ENCODE measurements at places on chromosomes 7 and 10.

DNA sequence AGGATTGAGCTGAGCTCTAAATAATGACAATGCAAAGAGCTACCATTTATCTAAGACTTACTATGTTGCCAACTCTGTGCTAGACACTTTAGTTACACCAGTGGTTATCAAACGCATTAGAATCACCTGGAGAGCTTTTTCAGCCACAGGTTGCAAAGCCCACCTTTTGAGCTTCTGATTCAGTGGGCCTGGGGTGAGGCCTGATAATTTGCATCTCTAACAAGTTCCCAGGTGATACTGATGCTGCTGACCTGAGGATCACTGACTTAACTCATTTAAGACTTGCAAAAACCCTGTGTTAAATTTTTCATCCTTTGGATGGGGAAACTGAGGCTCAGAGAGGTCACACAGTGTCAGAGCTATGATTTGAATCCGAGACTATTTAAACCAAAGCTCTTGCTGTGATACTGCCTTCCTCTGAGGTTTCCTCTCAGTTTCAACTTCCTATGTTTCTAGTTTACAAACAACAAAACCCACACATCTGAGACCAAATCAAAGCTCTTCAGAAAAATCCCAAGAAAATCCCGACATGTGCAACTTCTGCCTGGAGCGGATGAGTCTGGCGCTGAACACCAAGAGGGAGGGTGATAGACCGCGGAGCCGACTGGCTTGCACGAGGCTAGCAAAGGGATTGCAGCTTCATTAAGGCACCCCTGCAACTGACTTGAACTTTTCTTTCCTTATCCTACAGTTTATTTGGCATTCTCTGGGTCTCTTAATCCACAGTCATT is 124.9 kb downstream of the CYP26A1 start:
- no peak for DNase-seq

DNA sequence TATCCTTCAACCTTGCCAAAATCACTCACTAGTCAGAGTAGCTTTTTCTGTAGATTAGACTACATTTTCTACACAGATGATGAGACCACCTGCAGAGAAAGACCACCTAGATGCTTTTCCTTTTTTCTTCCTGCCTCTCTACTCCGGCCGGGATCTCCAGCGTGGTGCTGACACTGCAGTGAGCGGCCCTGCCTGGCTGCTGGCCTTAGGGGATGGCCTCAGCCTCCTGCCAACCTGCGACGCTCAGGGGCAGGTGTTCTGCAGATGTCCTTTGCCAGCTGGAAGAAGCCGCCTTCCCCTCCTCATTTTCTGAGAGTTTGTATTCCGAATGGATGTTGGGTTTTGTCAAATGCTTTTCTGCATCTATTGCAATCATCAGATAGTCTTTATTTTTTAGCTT is 43.5 kb upstream of the NKX6-2 start:
- DNase-seq: no peak

- DNase-seq: no peak
Observed at GRCh38 chr10:44801383-44802327, 109.5 kb upstream of the TMEM72 start.

GRCh38 chr7:66950763-66951162 is 29.7 kb downstream of the TMEM248 start:
- DNase-seq: no peak

DNA sequence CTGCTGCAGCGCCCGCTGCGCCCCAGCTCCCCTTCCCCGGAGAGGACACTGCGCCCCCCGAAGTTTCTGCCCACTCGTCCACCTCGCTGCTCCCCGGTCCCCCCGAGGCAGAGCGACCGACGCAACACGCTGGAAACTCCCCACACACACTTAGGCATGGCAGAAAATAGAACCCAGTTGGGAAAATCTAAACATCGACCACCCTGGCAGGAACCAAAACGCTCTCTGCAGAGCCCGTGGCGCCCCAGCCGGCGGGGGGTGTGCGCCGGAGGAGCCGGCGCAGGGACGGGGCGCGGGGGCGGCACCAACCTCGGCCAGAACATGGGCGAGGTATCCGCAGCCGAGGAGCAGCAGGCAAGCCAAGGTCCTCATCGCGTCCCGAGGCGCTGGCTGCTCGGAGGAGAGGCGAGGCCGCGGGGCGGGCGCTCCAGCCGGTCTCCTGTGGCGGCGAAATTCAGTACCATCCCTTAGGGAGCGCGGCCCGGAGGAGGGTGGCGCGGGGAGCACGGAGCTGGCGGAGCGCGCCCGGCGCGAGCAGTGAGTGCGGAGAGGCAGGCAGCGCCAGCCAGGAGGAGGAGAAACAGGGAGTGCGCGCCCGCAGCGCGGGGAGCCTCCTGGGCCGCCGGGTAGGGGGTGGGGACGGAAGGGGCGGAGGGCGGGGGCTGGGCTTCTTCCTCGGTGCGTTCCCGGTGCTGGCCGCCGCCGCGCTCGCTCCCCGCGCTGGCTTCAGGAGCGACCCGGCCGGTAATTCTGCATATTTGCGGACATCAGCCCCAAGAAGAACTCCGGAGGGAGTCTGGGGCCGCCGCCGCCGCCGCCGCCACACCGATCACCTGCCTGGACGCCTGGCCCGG is 789 bp downstream of the PDGFA start:
- DNase-seq: peak; percentile 59

DNA sequence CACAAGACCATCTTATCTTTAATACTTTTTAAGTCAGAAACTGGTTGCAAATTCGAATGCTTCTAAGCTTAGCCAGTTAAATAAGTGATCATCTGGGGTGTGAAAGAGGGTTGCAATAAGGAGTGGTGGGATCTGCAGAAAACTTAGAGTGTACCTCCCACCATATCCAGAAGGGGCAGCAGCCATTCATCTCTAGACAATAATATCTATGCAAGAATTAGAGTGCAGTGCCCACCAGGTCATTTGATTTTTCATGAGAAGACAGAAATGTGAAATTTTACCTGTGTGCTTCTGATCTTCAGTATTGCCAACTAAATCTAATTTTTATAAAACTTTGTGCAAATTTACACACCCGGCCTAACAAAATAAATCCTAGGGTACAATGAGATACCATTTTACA is 127.2 kb upstream of the SP4 start:
- no peak for DNase-seq

- DNase-seq: no peak
Observed at GRCh38 chr7:93756890-93757289, 133.7 kb downstream of the TFPI2 start.

- DNase-seq: no peak
Observed at GRCh38 chr7:91169830-91170191, 94.4 kb upstream of the FZD1 start.

DNA sequence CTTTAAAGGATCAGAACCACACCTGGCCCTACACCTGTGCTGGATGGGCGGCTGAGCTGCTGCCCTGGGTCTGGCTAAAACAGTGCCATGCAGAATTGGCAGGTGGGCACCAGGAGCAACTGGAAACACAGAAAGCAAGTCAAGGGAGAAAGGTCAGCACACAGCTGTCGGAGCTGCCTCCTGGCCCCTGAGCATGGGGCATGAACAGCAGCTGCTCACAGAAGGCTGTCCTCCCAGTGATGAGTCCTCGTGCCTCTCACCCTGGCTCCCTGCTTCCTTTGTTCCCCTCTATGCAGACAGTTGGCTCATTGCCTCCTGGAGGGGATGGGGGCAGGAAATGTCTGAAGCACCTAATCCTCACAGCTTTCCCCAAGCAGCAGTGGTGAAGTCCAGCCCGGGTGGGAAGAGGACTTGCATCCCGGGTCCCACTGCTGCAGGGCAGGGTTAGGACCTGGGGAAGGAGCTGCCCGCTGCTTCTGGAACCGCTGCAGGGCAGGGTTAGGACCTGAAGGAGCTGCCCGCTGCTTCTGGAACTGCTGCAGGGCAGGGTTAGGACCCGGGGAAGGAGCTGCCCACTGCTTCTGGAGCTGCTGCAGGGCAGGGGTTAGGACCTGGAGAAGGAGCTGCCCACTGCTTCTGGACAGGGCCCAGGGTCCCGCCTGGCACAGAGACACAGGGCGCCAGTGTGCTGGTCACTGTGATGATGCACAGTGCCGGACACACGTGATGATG is 37.3 kb downstream of the VIPR2 start:
- no peak for DNase-seq

- DNase-seq: no peak
Observed at GRCh38 chr10:27995311-27995710, 3.6 kb downstream of the ODAD2 start.

GRCh38 chr7:144777005-144777839 is 58.6 kb downstream of the TPK1 start:
- no peak for DNase-seq

DNA sequence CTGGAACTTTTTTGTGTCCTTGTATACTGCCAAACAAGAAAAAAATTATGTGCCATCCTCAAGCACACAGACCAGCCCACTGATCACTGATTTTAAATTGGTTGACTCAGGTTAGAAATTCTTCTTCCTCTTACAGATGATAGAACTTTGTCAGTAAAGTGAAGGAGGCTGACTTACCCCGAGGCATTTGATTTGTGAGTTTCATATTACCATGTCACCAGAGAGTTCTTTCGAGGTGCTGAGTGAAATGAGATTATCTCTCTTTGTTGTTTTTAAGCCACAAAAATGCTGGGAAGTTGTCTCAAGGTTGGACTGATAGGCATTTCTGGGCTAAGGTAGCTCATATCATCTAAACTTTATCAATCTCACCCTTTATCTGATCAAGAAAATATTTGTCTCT is 78.8 kb upstream of the FAM180A start:
- no peak for DNase-seq

DNA sequence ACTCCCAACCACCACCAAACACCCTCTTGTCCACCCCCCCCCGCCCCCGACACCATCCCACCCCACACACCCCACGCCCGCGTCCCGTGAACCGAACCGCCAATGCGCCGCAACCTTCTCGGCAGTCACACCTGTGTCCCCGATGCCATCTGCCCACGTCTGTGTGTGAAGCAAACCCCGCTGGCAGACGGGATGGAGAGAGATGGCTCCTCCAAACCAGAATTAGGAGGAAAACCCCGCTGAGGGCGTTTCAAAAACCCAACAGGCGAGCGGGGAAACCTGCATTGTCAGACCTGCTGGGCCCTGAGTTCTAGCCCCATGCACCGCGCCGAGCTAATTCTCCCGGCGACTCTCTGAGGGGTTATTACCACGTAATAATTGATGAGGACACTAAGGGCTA is 28.6 kb upstream of the KCNK18 start:
- peak; percentile 2 for DNase-seq

GRCh38 chr7:139562961-139563565 is 39.6 kb downstream of the CLEC2L start:
- no peak for DNase-seq

DNA sequence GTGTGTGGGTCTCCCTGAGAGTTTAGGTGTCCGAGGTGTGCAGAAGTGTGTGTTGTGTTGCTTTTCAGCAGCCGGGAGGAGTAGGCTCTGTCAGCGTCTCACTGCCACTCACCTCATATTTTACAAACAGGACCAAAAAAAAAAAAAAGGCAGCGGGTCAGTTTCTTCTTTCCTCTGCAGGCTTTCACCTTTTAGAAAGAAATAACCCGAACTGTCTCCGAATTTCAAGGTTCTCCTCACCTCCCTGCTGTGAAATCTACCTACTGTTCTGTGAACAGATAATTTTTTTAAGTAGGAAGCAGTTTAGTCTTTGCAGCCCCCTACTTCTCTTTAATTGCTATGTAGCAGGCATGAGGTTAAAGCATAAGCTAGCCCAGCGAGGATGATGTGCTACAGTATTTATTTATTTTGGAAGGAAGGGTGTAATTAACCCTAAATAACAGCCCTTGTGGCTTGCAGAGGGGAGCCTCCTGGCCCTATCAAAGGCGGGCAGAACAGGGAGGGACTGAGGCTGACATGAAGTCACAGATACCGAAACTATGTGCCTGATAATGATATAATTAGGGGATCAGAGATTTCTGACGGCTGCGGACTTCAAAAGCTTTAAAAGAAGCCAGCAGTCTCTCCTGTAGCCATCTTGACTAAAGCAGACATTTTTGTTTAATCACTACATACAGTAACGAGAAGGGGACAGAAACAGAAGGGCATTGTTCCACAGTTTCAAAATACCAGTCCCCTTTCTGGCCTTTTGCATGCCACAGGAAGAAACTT is 1.6 kb downstream of the BAMBI start:
- DNase-seq: no peak

Measured in activated T-cell treated with anti-CD3 and anti-CD28 coated beads, Interleukin-2, amount 50 U/mL, for 72 hours (primary cell).